ENCODE measurements at places on chromosomes 3 and 15.

DNA sequence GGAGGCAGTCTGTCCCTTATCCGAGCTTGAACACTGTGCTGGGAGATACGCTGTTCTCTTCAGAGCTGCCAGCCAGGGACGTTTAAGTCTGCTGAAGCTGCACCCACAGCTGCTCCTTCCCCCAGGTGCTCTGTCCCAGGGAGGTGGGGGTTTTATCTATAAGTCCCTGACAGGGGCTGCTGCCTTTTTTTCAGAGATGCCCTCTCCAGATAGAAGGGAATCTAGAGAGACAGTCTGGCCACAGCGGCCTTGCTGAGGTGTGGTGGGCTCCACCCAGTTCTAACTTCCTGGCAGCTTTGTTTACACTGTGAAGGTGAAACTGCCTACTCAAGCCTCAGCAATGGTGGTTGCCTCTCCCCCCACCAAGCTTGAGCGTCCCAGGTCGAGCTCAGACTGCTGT is 319.9 kb upstream of the GRM7 start:
- DNase-seq = no peak

GRCh38 chr3:195282961-195283360 is 12.0 kb upstream of the XXYLT1 start:
- DNase-seq = no peak

- no peak for DNase-seq
Measured at GRCh38 chr3:173003471-173003870, 137.6 kb downstream of the SPATA16 start.

- no peak for DNase-seq
Measured at GRCh38 chr3:45983770-45984169, 11.9 kb downstream of the FYCO1 start.

DNA sequence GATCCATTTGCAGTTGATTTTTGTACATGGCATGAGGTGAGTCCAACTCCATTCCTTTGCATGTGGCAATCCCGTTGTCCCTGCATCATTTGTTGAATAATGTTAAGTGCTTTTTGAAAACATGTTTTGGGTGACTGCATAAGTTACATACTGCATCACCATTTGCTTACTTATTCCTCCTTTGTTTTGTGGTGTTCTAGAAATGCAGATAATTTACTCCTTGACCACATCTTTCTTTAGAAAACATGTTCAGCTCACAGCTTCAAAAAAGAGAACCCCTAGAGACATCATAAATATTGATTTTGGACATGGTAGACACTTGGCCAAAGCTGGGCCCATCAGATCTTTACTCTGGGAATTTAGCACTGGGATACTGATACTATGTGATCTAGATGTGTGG is 135.3 kb upstream of the DAZL start:
- no peak for DNase-seq

- DNase-seq = peak; percentile 60
Measured at GRCh38 chr3:160754371-160754854, 1.6 kb upstream of the PPM1L start.

- no peak for DNase-seq
Measured at GRCh38 chr3:62589078-62589477, 215.7 kb upstream of the FEZF2 start.

DNA sequence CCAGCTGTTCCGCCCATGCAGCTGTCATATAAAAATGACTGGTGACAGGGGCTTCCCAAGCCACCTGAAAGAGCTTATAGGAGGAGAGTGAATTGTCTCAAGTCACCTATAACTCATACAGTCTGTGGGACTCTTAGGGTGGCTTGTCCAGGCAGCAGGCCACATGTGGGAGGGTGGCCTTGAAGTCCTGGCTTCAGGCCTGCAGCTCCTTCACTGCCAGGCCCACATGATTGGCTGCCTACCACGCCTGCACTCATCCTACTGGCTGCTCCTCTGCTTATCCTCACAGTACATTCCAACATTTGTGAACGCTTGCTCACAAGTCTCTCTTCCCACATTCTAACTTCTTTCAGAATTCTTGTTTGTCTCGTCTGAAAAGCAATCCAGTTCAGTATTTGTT is 41.1 kb upstream of the TIPARP start:
- no peak for DNase-seq

DNA sequence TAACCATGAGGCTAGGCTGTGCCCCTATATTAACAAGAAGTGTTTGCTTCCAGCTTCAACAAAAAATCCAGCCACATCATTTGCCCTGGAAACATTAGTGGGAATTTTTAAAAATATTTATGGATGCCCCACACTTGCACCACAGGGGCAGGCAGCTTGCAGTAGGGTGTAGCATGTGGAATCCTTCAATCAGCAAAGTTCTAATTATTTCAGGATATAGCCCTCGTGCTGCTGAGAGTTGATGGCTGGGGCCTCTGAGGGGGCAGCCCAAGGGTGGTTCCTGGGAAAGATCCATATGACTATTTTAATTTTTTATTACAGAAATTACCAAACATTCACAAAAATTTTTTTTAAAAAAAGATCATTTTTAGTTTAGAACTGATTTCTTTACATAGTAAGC is 35.1 kb upstream of the LMCD1 start:
- DNase-seq = no peak

DNA sequence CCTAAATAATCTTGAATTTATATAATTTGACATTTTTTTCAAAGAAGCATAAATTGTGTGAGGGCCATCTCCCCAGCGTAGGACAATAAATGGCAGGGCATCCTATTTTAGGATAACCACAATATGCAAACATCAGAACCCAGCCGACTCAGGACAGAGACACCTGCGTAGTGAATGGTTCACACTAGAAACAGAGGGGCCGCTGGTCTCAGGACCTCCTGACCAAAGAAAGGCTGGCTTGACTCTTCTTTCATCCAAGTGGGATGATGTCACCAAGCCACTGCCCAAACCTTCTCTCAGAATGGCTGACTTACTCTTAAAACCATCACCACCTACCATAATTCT is 162.1 kb downstream of the FOXP1 start:
- DNase-seq = no peak

DNA sequence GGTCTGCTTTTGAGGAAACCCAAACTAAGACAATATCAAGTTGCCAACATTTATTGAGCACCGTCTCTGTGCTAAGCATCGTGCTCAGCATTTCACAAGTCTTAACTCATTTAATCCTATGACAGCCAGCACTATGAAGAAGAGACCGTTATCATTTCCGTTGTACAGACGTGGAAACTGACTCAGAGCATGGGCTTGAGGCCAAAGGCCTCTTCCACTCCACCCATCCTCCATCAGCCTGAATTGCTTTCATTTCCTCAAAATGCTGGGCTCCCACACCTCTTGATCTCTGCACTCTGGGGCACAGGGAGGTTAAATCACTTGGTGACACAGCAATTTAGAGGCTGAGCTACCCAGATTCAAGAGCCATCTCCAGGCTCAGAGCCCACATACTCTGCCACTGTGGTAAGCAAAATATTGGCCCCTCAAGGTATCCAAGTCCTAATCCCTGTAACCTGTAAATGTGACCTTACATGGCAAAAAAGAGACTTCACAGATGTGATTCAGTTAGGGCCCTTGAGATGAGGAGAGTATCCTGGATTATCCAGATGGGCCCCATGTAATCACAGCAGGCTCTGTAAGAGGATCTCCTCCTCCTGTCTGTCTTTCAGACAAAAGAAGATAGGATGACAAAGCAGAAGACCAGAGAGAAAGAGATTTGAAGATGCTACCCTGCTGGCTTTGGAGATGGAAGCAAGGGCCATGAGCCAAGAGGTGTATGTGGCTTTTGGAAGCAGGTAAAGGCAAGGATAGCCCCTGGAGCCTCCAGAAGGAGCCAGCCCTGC is 24.3 kb upstream of the FLNB start:
- DNase-seq = no peak

GRCh38 chr15:55526559-55527036 is 18.6 kb upstream of the DNAAF4 start:
- no peak for DNase-seq

DNA sequence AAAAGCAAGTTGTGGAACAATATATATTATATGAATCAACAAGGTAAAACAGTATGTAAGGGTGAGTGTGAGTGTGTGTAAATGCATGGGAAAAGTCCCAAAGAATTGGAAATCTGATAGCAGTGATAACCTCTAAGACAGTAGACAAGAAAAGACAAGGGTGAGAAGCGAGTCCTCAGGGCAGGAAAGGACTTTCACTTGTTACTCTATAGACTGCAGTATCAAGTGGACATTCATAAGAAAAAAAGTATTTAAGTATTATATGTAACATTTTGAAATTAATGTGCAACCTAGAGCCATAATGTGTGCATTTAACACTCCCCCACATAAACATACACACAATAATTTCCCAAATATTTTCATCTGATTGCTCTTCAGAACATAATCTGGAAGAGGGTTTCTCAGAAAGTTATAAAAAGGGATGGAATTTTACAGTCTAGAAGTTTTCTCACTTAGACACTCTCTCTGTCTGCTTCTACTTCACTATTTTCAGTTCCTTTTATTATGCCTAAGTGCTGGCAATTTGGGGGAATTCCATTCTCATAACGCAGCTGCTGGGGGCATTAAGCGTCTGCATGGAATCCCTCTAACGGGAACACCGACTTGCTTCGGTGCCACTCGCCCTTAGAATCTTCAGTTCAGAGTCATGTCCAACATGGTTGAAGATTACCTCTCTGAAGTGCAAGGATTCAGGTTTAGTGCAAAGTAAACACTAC is 50.0 kb upstream of the CDIN1 start:
- DNase-seq = no peak

- no peak for DNase-seq
Measured at GRCh38 chr3:93969997-93970396, 3.7 kb downstream of the PROS1 start.

DNA sequence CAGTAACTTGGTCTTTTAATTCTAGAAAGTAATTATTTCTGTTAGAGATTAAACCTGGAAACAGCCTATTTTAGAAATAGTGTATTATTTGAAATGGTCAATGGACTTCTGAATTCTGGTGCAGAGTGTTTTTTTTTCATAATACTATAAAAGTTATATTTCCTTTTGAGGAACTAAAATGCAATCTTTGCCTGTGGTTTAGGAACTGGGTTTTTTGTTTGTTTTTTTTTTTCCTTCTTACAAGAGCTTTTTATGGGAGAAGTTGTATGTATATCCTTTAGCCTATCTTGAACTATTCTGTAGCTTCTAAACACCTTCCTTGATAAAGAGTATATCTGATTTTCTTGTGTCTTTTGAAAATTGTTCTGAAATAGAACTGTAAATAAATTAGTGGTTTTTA is 88.3 kb downstream of the ARIH1 start:
- DNase-seq = no peak

DNA sequence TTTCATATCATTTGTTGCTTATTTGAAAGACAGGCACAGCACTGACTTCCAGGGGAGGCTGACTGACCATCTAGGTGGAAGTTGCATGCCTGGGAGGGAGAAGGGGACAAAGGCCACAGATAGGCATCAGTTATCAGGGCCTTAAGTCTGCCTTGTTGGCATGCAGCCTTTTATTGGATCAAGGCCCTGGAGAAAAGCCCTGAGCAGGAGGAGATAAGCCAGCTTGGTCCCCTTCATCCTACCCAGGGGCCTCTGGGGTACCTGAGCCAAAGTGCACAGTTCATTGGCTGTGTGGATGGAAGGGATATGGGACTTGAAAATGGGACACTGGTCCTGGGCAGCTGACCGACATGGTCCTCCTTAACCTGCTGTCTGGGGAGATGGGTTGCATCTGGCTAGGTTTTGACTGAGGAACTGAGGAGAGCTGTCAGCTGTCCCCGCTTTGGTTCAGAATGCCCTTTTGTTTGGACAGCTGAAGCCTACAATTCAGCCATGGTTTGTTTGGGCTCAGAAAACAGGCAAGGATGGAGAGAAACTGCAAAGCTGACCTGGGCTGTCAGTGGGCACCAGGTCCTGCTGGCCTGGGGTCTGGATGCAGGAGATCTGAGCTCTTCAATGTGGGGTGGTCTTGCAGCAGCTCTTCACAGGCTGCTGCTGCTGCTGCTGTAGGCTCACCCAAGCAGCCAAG is 60.0 kb downstream of the FLNB start:
- peak; percentile 41 for DNase-seq

DNA sequence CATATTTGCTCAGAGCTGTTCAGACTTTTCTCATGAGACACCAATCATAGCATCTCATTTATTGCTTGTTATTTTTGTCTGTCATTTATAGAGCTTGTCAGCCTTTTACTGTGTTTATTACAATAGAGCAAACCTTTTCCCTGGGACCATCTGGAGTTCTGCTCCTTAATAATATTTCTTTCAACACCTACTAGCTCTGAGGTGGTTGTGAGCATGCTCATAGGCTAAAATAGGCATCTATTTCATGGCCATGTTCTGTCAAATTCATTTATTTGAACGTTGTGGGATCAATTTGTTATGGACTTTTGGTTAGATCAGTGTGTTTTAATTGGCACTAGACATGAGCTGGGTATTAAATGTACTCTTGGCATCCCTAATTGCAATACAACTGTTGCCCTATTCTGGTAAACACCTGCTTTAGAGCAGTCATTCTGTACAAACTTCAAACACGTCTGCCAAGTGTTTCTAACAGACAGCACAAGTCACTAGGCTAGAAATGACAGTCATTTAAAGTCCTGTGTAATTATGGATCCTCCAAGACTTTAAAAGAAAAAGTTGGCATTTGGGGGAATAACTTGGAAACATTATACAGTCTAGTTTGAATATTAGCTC is 766.3 kb downstream of the ZNF385D start:
- DNase-seq = no peak

DNA sequence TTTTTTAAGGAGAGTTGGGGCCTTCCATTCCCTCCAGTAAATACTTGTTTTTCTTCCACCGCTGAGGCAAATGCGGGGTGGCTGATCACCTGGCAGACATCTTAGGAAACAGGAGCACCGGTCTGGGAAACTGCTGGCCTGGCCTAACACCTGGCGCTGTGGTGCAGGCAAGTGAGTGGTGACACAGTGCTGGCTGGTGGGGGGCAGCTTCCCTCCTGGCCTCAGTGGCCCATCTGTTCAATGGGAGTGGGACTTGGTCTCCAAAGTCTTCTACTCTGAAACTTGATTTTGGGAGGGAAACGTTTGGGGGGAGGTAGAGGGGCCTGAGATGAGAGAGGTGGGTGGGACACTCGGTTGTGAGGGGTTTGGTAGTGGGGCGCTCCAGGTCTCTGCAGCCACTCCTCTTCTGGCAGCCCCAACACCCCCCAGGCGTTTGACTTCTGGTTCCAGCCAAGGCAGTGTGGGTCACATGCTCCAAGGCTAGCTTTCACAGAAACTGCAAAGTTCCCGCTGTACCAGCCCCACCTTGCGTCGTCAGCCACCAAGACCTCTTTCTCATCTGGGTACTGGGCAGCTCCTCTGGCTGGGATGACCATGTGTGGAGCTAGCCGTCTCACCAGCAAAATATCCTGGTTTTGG is 4.7 kb downstream of the GHRL start:
- no peak for DNase-seq

DNA sequence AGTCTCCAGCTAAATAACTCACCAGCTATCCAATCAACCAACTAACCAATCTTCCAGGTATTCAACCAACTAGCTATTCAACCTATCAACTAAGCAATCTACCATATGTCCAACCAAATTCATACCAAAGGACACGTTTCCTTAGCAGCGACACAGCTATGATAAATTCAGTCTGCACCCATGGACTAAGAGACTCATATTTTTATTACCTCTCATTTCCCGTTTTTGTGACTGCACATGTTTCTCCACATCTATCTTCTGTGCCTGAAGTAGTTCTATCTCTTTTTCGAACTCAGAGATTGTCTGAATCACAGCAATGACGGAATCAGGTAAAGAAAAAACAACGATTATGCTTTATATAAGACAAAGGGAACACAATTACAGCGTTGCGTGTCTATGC is 34.0 kb upstream of the GNB5 start:
- no peak for DNase-seq
